Putamen (tissue), 1 donor: ENCODE measurements at places on chromosomes 12 and 14.

GRCh38 chr14:80872645-80873044 is 68.9 kb downstream of the CEP128 start:
- DNase-seq, result no peak

DNA sequence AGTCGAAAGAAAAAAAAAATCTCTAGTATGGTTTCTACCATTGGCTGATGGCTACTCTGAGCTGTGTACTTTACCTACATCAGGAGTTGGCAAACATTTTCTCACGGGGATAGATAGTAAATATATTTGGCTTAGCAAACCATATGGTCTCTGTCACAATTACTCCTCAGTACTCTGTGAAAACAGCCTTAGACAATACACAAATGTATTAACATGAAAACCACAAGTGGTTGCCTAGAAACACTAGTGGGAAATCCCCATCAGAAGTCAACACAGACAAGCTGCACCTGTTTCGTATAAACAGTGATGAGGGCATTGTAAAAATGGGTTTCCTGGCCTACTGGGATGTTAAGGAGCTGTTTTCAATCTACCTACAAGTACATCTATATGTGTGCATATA is 84.6 kb upstream of the NAV3 start:
- no peak for DNase-seq

- DNase-seq, result peak; percentile 29
These were observed 170.5 kb downstream of the NDUFA12 start for GRCh38 chr12:94832780-94833681.

DNA sequence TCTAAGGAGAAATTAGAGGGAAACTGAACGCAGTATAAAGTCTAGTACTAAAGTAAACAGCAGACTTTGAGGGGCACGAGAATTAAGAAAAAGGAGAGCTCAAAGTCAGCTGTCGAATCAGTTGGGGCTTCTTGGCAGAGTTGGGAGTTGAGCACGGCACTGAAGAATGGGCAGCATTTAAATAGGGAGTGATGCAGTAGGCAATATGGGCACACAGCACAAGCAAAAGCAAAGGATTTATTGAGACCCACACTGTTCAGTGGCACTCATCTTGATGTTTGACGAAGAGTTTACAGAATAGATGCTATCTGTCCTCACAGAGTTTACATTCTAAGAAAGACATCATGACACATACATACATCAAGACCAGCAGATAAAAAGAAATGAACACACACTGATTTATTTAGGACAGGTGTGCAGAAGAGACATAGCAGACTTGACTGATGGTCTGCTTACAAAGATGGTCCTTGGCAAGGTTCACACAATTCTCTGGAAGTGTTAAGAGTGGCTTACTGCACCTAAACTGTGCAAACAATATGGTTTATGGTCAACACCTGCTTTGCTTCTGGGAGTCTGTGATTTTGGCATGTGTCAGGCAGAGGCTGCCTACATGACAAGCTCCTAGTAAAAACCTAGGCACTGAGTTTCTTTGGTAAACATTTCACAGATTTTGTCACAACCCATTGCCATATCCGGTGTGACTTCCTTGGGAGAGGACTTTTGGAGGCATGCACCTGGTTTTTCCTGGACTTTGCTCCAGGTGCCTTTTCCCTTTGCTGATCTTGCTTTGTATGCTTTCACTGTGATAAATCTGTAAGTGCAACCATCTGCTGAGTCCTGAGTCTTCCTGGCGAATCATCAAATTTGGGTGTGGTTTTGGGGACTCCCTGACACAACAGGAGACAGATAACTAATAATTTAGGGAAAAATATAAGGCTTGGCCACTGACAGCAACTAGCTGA is 26.3 kb downstream of the ALKBH1 start:
- DNase-seq, result no peak

- no peak for DNase-seq
These were observed 16.6 kb downstream of the HEATR5A start for GRCh38 chr14:31403707-31404106.

DNA sequence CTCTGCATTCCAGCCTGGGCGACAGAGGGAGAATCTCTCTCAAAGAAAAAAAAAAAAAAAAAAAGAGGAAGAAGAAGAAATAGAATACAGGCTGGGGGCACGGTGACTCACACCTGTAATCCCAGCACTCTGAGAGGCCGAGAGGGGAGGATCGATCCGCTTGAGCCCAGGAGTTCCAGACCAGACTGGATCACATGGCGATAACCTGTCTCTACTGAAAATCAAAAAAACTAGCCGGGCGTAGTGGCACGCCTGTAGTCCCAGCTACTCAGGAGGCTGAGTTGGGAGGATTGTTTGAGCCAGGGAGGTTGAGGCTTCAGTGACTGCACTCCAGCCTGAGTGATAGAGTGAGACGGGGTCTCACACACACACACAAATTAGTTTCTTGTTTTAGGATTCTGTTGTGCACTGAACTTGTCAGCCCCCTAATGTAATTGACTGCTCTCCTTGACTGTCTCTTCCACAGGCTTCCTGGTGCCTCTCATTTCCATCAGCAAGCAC is 963 bp upstream of the TINF2 start:
- DNase-seq, result no peak

GRCh38 chr12:60279221-60279620 is 683.4 kb downstream of the SLC16A7 start:
- no peak for DNase-seq
